ENCODE measurements at places on chromosomes 7 and 10.

- no peak for DNase-seq
Measured at GRCh38 chr10:102597131-102597991, 46.9 kb upstream of the TRIM8 start.

DNA sequence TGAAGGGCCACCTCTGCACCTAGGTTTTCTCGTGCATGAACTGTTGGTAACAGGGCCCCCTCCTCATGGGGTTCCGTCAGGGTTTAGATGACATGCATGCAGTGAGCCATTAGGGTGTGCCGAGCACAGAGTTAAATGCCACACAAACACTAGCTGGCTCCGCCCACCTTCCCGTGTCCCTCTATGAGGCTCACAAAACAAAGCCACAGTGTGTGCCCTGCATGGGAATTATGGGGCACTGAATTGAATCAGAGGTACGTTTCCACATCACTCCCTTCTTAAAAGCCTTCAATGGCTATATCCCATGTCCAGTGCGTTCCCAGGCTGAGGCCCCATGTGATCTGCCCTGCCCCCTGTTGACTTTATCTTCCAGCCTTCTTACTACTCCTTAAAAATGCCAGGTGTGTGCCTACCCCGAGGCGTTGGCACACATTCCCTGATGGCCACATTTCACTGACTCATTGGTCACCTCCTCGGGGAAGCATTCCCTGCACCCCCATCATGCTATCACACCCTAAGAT lies 35.7 kb downstream of the GSDME start:
- DNase-seq: no peak

DNA sequence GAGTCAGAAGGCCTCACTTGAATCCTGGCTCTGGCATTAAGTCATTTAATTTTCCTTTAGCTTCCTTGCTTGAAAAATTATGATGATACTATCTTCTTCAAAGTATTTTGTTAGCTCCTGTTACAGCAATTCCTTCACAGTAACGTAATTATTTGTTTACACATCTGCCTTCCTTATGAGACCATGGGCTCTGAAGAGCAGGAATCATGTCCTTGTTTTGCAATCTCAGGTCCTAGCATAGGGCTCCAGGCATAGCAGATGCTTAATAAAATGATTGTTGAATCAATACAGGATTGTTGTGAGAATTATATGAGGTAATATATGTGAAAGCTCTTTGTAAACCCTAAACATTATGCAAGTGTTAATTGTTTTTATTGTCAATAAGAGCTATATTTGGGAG lies 25.5 kb downstream of the KLHDC10 start:
- no peak for DNase-seq

GRCh38 chr7:31327071-31327470 lies 13.5 kb downstream of the NEUROD6 start:
- no peak for DNase-seq

- no peak for DNase-seq
Measured at GRCh38 chr7:140915935-140916555, 8.7 kb downstream of the BRAF start.

- no peak for DNase-seq
Measured at GRCh38 chr10:102769375-102770107, 25.8 kb downstream of the WBP1L start.

DNA sequence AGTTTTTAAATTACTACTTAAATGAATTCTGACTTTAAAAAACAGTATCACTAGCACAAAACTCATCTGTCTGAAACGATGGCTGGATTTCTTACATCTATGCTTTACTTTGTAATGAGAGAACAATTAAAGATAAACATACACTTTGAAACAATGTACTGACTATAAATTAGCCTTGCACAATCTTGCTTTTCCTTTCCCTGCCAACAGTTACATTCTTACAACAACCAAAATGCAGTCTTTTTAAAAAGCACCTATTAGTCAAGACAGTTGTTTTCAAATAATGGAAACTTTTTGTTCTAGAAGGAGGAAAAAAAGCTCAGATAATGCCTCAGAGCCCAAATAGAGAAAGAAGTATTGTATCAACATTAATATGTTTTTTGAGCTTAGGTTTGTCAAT lies 153.3 kb downstream of the ELMO1 start:
- no peak for DNase-seq

GRCh38 chr7:91866599-91867148 lies 13.8 kb downstream of the MTERF1 start:
- no peak for DNase-seq

DNA sequence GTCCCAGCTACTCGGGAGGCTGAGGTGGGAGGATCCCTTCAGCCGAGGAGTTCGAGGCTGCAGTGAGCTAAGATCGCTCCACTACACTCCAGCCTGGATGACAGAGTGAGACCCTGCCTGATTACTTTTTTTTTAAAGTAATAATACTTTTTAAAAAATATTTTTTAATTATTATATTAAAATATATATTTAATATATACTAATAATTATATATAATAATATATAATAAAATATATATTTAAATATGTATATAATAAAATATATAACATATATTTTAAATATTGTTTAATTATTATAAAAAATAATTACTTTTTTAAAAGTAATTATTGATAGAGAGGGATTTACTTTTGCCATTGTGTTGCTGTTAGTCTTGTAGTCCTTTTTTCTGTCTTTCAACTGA lies 169.2 kb downstream of the GALNT17 start:
- DNase-seq: no peak

GRCh38 chr10:89869180-89869579 lies 167.8 kb downstream of the KIF20B start:
- no peak for DNase-seq

DNA sequence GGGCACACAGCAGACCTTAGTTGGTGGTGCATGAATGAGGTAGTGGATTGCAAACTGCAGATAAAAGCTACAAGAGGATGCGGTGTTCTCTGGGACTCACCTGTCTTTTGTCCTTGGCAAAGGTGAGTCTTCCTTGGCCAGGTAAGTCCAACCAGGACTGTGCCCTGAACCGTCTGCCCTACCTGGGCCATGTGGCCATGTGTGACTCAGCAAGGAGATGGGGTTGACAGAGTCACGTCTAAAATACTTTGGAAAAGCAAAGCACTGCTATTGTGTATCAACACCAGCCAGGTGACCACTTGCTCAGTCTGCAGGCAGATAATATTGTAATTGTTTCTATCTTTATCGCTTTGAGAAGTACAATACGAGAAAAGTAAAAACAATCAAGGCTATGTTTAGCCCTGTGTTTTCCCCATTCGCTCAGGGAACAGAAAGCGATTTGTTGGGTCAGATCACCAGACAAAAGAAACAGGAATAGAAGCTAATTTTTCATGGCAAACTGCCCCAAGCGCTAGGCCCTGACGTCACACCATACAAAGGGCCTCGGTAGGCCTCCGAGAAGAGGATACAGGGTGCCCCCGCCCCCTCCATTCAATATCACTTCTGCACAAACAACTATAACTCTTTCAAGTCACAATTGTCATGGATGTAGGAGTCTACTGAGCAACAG lies 57.3 kb downstream of the FAM53B start:
- DNase-seq: no peak

Measured in NCI-H774 (cell line).